ENCODE measurements at places on chromosomes 3 and 15. TPM values are rescaled to one million over a fixed set of nuclear protein-coding genes. Genes with fewer than 3 reads are reported as not detected.

Gene SENP5
- 47.1 TPM for total RNA-seq

Gene CRELD1
- 54.3 TPM for total RNA-seq

Gene SEMA6D
- 14.2 TPM for total RNA-seq

Gene SAMMSON
- total RNA-seq: 5.7 TPM

Gene TMEM207
- not detected for total RNA-seq

Gene STRC
- 0.40 TPM for total RNA-seq

All from gastroesophageal sphincter (tissue), 4 donors.